ENCODE measurements at places on chromosomes 12 and 14.

DNA sequence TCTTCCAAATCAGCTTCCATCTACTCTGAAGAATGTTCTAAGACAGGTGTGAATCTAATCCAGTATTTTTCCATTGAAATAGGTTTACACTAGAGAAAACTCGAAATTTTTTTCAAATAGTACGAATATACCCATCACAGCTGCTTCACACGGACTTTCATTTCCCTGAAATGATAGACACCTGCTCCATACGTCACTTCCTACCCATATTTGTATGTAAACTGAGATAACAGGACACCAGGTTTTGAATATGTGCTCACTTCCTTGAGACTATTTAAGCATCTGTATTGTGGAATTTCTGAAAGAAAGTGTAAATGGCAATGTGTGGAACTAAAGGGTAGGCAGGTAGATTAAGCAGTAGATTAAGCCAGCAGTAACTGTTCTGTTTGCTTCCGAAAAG, 13.4 kb upstream of the ITPR2 start:
- DNase-seq: no peak

- DNase-seq: no peak
Observed at GRCh38 chr14:52840877-52841276, 49.5 kb upstream of the GNPNAT1 start.

- DNase-seq: no peak
Observed at GRCh38 chr12:131761638-131762037, 50.7 kb downstream of the SFSWAP start.

DNA sequence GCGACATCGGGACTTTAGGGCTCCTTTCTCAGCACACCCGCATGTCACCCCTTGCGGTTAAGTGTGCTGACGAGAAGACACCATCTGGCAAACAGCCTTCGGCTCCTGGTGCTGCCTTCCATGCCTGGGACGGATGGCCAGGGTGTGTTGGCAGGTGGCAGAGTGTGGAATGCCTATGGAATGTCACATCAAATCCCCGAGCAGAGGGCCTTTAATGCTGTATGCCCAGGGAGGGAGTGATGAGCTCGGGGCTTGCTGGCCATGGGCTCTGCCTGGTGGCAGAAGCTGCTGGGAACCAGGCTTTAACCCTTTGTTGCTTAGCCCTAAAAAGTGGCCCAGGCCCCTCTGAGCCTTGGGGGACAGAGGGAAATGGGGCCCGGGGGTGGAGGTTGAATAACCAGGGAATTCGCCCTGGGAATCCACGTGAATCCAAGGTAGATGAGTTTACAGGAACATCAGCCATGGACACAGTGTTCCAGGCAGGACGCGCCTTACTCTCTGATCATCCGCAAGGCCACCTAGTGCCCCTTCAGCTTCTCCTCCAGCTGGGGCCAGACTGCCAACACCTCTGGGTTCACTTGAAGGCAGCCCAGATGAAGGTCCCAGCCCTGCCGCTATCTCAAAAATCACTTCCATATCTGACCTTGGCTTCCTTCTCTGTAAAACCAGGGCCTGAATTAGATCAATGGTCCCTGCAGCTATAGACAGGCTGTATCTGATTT, 17.4 kb downstream of the FAM181A start:
- DNase-seq: no peak

DNA sequence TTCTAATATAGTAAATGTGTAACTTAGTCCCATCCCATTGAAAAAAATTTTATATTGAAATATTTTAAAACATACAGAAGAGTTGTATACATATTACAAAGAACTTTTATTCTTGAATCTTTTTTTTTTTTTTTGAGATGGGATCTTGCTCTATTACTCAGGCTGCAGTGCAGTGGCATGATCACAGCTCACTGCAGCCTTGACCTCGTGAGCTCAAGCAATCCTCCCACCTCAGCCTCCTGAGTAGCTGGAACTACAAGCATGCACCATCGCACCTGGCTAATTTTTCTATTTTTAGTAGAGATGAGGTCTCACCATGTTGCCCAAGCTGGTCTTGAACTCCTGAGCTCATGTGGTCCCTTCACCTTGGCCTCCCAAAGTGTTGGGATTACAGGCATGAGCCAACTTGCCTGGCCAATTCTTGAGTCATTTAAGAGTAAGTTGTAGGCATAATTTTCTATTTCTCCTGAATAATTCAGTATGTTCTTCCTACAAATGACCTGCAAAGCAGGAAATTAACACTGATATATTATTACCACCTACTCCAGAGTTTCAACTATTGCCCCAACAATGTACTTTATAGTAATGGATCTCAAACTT, 153.0 kb upstream of the BMP4 start:
- DNase-seq: no peak

GRCh38 chr12:88782351-88782750, 202.1 kb upstream of the KITLG start:
- no peak for DNase-seq

- DNase-seq: no peak
Observed at GRCh38 chr12:115984616-115985015, 292.9 kb downstream of the MED13L start.
